Stimulated activated CD8-positive, alpha-beta memory T cell treated with anti-CD3 and anti-CD28 coated beads, Interleukin-15, amount 100 ng/mL, for 1 hour (primary cell): ENCODE measurements at places on chromosomes 2 and 18.

DNA sequence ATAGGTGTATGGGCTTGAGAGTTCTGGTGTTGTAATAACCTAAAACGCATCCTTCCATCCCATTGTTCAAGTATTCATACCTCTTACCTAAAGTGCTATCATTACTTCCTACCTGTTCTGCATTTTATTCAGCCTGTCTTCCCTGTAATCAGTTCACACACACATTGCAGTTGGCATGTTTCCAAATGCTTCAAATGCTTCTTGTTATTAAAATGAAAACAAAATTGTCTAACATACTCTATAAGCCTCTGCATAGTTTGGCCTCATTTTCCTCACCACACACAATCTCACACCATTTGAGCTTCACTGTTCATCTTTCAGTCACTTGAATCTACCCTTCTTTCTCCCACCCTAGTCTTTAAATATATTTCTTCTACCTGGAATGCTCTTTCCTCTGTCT is 1178.2 kb upstream of the NRXN1 start:
- no peak for DNase-seq

GRCh38 chr18:51342815-51343214 is 145.3 kb upstream of the MEX3C start:
- no peak for DNase-seq

- no peak for DNase-seq
These were observed 30.6 kb upstream of the PPP3R1 start for GRCh38 chr2:68282811-68283418.

GRCh38 chr2:181311837-181312236 is 145.3 kb upstream of the ITGA4 start:
- no peak for DNase-seq

DNA sequence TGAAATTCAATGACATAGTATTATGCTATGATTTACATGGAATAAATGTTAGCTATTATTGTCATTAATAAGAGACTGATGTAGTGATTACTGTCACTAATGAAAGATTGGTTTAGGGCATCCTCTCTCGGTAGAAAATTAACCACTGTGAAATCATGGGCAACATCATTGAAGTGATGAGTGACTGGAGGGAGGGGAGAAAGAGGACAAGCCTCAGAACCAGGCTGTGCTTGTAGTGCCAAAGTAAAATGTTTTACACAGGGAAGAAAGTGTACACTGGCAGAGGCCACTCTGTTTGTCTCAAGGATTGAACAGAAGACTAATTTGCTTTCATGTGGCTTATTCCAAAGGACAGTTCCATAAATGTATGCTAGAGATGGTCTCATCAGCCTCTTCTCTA is 456.2 kb upstream of the TCF4 start:
- DNase-seq: no peak

- DNase-seq: no peak
These were observed 168.3 kb upstream of the VRK2 start for GRCh38 chr2:57878171-57878865.

- no peak for DNase-seq
These were observed 136.2 kb upstream of the RASGRP3 start for GRCh38 chr2:33340280-33340679.

DNA sequence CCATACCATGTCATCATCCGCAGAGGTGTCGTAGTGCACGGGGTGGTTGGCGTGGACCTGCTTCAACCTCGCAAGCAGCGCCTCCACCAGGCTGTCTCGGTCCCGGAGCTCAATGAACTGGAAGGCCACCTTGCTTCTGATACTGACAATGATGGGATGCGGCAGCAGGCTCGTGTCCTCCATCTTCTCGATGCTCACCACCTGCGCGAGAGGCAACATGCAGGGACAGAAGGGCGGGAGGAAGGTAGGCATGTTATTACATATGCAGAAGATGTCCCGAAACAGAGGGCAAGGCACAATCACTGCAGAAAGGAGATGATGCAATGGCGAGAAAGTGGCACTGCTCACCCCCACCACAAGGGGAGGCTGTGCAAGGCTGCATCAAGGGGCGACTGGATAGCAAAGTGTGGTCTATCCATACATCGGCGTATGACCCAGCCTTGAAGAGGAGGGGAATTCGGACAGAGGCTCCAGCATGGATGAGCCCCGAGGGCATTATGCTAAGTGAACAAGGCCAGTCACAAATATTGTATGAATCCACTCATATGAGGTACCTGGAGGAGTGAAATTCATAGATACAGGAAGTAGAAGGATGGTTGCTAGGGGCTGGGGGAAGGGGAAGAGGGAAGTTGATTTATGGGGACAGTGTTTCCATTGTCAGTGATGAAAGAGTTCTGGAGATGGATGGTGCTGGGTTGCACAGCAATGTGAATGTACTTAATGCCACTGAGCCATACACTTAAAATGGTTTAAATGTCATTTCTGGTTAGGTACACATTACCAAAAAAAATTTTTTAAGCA is 36.6 kb downstream of the RPL31 start:
- DNase-seq: no peak

DNA sequence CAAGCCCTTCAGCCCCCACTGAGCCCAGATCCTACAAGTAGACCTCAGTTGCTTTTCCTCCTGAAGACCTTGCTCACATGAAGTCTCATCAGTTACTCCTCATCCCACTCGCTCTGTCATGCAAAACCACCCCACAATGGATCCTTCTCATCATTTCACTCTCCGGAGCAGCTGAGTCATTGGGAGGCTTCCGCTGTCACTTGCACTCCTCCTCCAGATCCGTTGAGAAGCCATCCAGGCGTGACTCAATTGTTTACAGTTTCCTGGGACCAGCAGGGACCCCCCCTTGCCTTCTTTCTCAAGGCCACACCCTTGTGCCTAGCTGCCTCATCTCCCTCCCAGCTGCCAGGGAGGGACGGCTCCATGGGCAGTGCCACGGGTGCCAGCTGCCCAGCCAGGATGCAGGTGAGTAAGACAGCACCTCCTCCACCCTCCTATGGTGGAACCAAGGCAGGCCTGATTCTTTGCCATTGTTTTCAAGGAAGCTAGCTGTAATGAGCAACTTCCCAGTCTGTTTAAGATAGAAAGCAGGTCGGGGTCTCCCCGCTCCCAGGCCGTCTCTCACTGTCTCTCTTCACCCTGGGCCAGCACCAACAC is 16.3 kb downstream of the GPR55 start:
- DNase-seq: no peak

DNA sequence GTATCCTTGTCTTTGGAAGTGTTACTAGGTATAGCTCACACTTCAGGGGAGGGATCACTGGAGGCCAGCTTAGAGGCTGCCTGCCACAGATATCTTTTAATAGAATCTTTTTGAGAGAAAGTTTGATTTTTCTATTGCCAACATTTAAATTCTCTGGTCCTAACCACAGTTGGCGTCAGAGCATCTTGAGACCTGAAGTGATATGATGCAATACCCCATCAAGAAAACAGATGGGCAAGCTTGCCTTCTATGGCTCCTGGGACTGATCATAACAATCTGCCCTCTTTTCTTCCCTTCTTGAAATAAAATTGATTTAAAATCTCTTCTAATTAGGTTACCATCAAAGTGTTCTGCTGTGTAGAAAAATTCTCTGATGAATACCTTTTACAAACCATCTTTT is 105.5 kb upstream of the ACKR3 start:
- DNase-seq: no peak

DNA sequence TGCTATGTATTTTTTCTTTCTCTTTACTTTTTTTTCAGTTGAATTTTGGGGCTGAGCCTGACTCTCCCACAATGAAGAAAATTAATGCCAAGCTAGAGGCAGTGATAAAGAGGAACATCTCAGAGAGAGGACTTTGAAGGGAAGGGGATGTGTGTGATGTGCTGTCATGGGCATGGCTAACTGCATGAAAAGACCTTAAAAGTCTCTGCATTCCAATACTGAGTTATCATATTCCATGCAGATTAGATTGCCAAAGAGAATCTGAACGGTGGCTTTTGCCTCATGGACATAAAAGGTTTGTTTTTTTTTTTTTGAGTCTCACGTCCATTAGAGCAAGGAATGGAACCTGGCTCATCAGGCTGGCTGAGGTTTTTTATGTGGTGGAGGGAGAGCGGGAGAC is 213.9 kb downstream of the PIK3C3 start:
- no peak for DNase-seq

- peak; percentile 64 for DNase-seq
These were observed 6.3 kb upstream of the TEX261 start for GRCh38 chr2:71000780-71001591.

DNA sequence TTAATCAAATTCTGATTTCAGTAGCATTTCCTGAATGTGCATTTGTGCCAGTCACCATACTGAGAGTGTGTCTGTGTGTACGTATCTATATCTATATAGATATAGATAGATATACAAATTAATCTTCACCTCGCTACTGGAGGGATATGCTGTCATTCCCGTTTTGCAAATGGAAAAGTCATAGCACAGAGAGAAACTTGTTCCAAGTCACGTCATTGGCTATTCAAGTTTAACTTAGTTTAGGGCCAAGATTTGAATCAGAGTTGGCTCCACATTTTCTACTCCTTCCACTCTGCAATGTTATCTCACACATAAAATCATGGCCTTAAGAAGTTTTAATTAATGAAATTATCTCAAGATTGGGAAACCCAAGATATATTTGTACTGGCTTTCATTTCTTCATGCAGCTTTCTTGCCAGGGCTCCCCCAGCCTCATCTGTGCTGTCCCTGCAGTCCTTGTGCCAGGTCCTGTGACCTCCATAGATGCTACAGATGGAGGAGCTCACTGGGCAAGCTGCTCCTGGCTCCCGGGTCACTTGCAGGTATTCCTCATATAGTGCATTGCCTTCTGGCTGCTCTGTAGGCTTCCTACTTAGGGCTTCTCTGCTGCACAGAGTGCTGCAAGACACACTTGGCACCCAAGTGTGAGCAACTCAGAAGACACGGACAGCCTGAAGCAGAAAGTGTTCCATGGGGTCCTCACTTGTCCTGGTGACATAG is 245.8 kb downstream of the KCNS3 start:
- DNase-seq: no peak
